Fibroblast of lung (primary cell): ENCODE measurements at places on chromosomes 1 and 21.
A peak's percentile ranks its signal among the peaks of the same experiment; 100 is the strongest.

DNA sequence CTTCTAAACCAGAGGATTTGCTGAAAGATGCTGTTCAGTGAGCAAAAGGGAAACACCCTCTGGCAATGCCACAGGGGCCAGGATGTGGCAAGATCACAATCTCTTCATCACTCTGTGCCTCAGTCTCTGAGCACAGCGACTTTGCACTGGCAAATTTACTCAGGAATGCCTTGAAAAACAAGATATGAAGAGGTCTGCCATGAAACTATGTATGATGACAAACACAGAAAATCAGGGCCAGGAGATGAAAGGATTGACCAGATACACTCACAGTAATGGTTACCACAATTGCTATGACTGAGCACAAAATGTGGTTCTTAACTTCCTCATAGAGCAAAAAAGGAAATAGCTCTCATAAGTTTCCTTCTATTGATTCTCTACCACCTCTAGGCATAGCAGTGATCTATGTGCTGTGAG is 5.8 kb downstream of the TTC13 start:
- H3K4me1 ChIP-seq: no peaks in the 10 kb centered on the region
- H3K27ac ChIP-seq: no peak overlapping the region
- no peak overlapping the region for H3K4me3 ChIP-seq
- H3K27me3 ChIP-seq: no peaks in the 10 kb centered on the region

- H3K27me3 ChIP-seq: no peaks in the 10 kb centered on the region
- H3K4me1 ChIP-seq: no peaks in the 10 kb centered on the region
- H3K4me3 ChIP-seq: no peak overlapping the region
- no peak for DNase-seq
Measured at GRCh38 chr1:186848509-186849130, 19.9 kb downstream of the PLA2G4A start.

DNA sequence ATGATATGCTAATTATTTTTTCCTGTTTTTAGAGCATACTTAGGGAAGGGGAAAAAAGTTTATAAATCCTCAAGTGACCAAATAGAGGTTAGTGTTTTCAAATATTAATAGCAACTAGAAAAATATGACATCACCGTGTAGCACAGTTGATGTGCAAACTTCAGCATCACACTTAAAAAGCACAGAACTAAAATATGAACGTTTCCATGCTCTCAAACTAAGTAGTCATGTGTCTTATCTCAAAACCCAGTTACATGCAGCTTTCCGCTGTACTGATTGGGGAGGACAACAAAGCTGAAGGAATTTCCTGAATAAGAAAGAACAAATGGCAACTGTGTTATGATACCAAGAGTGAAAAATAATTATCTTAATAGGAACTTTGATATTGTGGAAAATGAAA is 903.7 kb downstream of the ADGRL2 start:
- DNase-seq: no peak
- no peak overlapping the region for H3K27ac ChIP-seq
- H3K27me3 ChIP-seq: no peaks in the 10 kb centered on the region
- H3K4me3 ChIP-seq: no peak overlapping the region
- H3K36me3 ChIP-seq: no peaks in the 10 kb centered on the region

DNA sequence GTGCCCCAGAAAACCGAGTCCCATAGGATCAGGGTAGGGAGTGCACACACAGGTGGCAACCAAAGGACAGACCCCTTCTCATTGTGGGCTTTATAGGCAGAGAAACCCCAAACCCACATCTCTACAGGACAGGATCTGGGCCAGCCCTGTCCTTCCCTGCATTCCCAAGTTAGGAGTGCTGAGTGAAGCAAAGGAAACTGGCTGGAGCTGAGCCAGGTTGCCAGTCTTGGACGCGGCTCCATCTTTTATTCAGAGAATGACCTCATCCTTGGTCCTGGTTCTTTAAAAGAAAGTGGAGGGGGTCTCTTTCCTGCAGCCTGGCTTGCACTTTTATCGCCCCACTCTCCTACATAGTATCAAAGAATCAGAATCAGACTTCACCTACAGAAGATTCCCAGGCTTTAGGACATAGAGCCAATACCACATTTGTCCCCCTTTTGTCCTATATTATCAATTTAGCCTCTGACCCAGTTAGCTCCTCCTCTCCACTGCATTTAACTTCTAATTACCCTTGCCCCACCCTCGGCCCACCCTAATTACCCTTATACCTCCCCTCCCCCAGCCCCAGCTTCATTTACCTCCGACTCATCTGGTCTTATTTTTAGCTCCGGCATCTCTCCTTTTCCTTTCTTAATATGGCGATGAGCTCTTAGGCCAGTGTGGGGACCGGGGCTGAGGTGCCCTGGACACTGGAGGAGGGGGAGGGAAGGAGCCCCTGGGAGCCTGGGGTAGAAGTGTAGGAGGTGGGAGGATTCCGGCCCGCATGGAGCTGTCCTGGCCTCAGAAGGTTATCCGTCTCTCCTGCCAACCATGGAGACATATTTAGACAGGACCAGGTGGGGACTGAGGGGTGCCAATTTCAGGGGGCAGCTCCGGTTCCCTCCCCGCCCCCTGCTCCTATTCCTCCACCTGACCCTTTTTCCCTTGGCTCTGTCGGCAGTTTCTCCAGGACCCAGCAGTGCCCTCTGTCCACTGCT is at the start of gene CASQ1:
Gene CASQ1, plus strand, starts transcription at position 927 of the 977 bp plus-strand sequence. CDS start 177 bp downstream, outside the sequence.
- no peaks in the 10 kb centered on the region for H3K36me3 ChIP-seq
- no peak within 1 kb of the TSS for H3K27ac ChIP-seq
- H3K4me3 ChIP-seq: no peak within 1 kb of the TSS
- peak; percentile 43 for DNase-seq

- H3K27ac ChIP-seq: no peak overlapping the region
- no peaks in the 10 kb centered on the region for H3K27me3 ChIP-seq
- H3K4me1 ChIP-seq: peaks cover 12% of the 10 kb centered on the region
Measured at GRCh38 chr21:46194374-46195334, 10.4 kb upstream of the SPATC1L start.

DNA sequence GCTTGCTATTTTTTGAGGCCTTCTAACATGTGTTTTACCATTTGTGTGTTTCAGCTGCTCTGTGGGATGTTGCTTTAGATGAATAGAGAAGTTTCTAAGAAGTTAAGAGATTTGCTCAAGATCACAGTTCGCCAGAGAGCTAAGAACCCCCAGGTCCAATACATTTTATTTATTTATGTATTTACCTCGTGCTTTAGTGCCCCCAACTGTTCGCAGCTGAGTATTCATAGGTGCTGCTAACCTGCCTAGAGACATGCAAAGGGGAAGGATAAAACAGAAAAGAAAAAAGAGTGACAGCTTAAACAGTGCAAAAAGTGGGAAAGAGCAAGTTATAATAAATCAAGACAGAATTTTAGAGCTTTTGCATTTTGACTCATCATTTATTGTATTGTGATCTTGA is 31.1 kb downstream of the NFYC start:
- H3K27me3 ChIP-seq: no peaks in the 10 kb centered on the region
- H3K4me1 ChIP-seq: no peaks in the 10 kb centered on the region
- H3K4me3 ChIP-seq: no peak overlapping the region
- DNase-seq: no peak
- no peaks in the 10 kb centered on the region for H3K36me3 ChIP-seq
